ENCODE measurements at places on chromosomes 2 and 18. TPM values are rescaled to one million over a fixed set of nuclear protein-coding genes. Genes with fewer than 3 reads are reported as not detected.

DNA sequence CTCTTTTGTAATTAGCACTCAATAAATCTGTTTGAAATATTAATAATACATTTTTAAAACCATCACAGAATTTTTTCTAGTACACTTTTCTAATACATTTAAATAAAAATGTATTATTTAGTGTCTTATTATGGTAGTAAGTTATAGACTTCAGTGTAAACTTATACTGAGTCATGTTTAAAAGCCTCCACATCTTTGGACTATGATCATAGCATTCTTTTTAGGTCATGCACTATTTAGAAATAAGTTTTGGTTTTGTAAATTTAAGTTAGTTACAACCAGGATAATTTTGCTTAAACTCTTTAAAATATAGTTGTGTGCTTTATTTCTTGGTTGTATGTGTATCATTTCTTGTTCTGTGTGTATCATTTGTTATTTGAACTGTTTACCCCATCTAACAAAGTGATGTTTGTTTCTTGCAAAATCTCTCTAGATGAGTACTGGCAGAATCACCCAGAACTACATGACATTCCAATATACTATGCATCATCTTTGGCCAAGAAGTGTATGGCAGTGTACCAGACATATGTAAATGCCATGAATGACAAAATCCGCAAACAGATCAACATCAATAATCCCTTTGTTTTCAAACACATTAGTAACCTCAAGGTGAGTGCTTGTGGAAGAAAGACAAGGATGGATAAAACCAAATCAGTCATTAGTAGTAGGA, 16.7 kb downstream of the CPSF3 start:
- no peak for ATAC-seq

- ATAC-seq = no peak
Observed at GRCh38 chr2:45874344-45874743, 222.9 kb downstream of the PRKCE start.

DNA sequence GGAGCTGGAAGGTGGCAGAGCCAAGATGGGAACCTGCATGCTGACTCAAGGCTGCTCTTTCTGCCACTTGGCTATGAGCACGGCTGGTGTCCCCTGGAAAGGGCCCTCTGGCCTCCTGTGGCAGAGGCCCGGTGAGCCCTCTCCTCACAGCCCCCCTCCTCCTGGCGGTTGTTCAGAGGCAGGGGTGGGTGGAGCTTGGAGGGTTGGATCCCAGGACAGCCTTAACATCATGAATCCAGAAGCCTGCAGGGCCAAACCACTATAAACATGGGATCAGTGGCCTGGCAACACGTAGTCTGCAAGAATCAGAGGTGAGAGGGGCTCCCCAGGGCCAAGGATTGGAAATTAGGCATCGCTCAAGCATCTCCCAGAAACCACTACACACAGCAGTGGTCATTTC, 48.5 kb upstream of the LOXHD1 start:
- ATAC-seq = no peak

DOK1 gene
- total RNA-seq = 23.7 TPM
